Renal pelvis (tissue), 12 donors: ENCODE measurements at places on chromosomes 1 and 21.

DNA sequence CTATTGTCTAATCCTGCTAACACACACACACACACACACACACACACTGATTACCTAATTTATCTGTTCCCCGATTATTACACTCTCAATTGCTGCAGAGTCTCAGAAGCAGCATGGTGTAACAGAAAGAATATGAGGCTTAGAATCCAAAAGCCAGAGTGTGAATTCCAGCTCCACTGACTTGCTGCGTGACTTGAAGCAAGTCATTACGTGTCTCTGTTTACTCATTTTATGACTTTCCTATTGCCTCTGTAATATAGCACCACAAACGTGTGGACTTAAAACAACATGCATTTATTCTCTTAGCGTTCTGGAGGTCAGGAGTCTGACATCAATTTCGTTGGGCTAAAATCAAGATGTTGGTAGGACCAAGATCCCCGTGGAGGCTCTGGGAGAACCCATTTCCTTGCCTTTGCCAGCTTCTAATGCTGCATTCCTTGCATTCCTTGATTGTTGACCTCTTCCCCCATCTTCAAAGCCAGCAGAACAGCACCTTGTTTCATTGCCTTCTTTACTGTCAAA lies 55.9 kb upstream of the ATP5PO start:
- no peak for DNase-seq

DNA sequence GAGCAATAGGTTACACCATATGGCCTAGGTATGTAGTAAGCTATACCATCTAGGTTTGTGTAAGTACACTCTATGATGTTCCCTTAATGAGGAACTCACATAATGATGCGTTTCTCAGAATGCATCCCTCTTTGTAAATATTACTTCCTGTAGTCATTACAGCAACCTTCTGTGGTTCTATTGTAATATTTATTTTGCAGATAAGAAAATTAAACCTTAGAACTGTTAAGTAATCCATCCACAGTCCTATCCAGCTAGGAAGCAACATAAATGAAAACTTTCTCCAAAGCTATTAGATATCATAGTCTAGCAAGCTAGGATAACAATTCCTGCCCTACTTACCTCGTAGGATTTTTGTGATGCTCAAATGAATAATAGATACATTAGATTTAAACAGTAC lies 88.7 kb downstream of the WLS start:
- DNase-seq, result no peak

DNA sequence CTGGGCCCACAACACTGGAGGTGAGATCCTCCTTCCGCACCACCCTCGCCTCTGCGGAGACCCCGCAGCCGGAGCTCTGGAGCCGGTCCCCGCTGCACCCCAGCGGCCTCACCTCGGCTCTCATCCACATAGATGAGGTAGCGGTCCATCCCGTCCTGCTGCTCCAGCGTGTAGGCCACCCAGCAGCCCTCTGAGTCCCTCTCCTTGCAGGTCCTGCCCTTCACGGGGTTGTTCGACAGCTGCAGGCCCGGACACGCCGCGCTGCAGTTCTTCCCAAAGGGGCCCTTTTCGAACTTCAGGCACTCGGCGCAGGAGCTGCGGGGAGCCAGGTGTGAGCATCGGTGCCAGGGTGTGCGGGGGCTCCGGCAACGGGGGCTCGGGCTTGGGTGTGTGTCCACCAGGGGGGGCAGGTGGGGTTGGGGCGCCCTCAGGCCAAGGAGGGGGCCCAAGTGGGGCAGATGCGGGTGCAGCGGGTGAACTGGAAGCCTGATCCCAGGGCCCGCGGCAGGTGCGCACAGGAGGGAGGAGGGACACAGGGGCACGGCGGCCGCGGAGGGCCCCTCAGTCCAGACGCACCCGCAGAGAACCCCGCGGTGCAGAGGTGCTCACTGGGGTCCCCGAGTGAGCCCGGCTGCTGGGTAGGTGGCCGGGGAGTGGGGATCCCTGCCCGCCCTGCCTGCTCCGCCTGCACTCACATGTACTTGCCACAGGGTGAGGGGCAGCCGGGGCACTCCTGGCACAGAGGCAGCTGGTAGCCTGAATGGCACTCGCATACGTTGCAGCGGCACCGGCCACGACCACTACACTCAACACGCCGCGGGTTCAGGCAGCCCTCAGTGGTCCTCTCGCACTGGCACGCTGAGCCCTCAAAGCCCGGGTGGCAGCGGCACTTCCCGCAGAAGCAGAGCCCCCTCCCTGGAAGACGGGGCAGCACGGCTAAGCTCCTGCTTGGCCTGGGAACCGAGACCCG lies 15.4 kb upstream of the PTTG1IP start:
- no peak for DNase-seq

- DNase-seq, result no peak
Measured at GRCh38 chr1:201002510-201002909, 21.0 kb downstream of the KIF21B start.

GRCh38 chr1:210726621-210727020 lies 397.9 kb downstream of the HHAT start:
- peak; percentile 61 for DNase-seq

DNA sequence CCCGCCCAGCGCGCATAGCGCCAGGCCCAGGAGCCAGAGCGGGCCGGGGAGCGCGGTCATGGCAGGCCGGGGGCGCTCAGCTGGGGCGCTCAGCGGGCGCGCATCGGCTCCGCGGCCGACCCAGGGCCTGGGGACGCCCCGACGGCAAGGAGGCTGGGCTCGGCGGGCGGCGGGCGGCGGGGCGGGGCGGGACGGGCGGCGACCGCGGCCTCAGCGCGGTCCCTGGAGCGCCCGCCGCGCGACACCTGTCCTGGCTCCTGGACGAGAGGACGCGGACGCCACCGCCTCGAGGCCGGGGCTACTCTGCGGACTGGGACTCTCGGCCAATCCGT lies 273 bp downstream of the BMP8B start:
- DNase-seq, result no peak

DNA sequence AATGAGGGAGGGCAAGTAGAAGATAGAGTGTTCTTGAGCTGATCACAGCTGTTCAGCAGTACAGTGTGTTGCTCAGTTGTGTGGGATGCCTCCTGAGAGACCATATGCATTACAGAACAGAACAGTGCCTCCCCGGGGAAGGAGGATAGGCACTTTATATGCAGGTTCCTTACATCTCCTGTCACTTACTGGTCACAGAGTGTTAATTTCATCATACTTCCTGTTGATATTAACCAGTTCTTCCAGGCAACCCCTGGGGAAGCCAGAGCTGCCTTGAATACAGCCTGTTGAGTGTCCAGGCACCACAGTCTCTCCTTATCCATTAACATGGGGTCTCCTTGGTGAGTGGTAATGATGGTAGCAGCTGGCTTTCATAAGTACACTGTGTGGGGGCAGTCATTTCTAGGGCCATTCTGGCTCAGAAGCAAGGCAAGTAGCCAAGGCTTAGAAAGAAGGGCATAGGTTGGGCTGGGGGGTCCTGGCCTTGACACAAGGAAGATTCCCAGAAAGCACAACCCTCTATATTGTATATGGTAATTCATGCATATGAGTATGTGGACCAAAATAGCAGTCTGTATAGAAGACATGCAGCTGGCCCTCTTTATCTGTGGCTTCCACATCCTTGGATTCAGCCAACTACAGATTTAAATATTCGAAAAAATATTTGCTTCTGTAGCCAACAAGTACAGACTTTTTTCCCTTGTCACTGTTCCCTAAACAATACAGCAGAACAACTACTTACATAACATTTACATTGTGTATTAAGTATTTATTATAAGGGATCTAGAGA lies 142.4 kb downstream of the ZP4 start:
- peak; percentile 8 for DNase-seq

GRCh38 chr1:203058676-203058935 lies 27.2 kb downstream of the MYOG start:
- DNase-seq, result no peak

DNA sequence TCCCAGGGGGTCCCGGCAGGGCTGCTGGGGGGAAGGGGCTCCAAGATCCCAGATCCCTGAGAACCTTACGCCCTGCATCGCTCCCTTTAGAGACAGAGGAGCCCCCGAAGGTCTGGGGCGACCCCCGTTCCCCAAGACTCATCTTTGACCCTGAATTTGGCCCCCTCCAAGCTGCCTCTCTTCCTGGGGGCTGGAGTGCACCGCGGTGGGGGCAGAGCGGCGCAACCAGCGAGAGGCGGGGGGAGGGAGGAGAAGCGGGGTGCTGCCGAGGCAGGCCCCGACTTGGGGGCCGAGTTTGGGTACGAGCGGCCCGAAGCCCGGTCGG lies 5.4 kb upstream of the PLEKHG5 start:
- DNase-seq, result no peak

- no peak for DNase-seq
Measured at GRCh38 chr1:51325878-51326755, 4.2 kb downstream of the TTC39A start.

GRCh38 chr1:182248721-182249120 lies 142.9 kb downstream of the GLUL start:
- DNase-seq, result no peak

DNA sequence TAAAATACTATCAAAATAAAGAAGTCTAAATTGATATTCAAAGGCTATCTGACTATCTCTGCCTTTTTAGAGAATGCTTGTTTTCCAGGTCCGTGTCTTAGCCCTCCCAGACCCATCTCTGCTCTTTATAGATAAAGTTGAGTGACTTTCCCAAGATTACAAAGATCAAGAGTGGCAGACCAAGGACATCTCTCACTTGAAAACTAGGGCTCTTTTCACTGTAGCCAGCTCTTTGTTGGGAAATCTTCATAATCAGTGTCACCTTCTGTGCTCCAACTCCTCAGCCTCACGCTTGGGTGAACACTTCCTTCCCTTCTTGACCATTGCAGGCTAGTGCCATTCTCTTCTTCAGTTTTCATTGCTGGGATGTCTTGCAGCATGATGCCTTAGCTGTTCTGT lies 211.1 kb downstream of the PBX1 start:
- DNase-seq, result no peak

DNA sequence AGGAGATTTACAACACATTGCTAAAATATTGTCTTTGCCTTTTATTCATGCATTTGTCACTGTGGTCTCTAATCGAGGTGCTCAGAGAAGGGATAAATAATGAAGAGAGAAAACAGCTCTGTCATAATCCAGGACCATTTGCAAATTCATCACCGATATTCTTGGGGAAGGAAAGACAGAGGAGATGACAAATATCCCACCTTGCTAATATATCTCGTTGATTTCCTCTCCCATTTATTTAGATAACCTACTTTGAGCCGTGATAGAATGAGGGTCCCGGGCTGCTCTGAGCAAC lies 86.9 kb downstream of the PRDM16 start:
- DNase-seq, result no peak

- no peak for DNase-seq
Measured at GRCh38 chr21:46131588-46131837, 23.9 kb downstream of the FTCD start.

DNA sequence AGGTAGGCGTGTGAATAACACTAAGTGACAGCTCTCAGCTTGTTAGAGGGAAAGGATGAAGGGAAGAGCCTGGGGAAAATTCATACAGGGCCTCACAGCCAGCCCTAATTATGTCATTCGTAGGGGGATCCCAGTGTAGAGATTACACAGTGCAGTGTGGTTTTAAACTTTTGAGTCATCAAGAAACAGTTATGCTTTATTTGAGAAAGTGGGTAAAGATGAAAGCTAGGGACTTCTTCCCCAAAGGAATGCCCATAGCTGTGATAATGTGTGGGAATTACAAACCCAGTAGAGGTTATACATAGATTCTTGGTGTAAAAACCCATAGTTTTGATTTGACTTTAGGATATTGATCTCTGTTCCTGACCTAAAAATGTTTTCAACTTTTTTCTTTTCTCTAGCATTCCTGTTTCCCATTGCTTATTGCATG lies 1.9 kb downstream of the TTF2 start:
- no peak for DNase-seq

- no peak for DNase-seq
Measured at GRCh38 chr1:18535391-18536210, 54.9 kb downstream of the KLHDC7A start.

DNA sequence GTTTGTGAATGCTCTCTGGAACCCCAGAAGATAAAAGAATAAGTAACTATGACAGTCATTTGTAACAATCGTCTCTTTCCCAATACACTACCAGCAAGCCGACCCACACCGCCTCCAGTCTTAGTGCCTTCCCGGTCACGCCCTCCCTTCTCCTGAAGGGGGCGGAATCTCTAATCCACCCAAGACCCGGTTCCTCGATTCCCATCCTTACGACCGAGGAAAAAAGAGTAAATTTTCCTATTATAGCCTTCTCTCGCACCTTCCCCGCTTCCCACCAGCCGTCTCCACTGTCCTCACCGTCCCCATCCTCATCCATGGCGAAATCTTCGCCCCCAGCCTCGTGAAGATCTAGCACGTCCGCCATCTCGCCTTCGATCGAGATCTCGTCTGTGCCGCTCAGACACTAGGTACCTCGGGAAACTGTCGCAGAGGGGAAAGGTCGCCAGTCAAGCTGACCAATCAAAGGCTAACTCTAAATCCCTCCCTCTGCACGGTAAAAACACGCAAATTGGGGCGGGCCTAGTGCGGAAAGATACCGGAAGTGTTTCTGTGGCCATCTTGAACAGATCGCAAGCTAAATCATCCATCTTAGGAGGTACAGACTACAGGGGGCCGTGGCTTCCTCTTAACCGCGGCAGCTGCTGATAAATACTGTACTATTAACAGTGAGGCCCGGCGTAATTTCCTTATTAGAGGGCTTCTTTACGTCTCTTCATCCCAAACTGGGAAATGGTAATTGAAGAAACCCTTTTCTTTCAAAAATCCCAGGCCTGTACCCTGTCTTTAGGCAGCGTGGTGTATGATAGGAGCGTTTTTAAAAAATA lies at the start of gene RBM8A:
RBM8A (minus strand) TSS at position 422 of the 824 bp plus-strand sequence; CDS start at position 364, 58 bp downstream.
- peak; percentile 99 for DNase-seq

GRCh38 chr1:183675381-183675780 lies 22.3 kb upstream of the APOBEC4 start:
- DNase-seq, result no peak

DNA sequence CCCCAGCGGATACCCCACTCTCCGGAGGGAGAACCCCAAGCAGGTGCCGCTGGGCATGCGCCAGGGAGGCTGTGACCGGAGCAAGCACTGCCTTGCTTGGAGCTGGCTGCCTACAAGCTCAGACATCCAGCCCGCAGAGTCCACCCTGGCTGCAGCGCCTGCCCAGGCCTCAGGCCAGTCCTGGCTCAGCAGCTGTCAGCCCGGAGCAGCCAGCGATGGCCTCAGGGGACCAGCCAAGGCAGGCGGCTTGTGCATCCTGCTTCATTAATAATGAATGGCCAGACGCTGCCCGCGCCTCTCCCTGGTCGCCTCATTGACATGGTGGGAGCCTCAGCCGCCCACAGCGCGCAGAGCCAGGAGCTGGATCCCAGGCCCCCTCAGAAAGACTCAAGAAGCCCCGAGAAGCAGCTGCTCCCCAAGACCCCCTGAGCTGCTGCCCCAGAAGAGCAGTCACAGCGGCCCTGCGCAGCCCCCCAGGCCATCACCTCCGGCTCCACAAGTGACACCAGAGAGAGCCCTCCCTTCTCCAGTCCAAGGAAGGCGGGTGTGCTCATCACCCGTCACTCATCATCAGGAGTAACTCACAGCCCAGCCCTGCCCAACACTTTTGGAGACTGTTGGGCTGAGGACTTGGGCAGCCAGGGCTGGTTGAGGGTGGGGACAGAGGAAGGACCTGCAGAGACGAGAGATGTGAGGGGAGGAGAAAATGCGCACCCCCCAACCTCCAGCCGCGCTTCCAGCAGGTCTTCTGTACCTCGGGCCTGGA lies 19.6 kb downstream of the KCNAB2 start:
- no peak for DNase-seq
